ENCODE measurements at places on chromosomes 6 and 20. TPM values are rescaled to one million over a fixed set of nuclear protein-coding genes. Genes with fewer than 3 reads are reported as not detected.

The ADAM33 gene
- 79.7 TPM for total RNA-seq

GRCh38 chr20:64188682-64189529 is 24.7 kb downstream of the MYT1 start:
- H3K27ac ChIP-seq, result no peak overlapping the region
- H3K4me3 ChIP-seq, result no peak overlapping the region
- no peaks in the 10 kb centered on the region for H3K27me3 ChIP-seq
- no peaks in the 10 kb centered on the region for H3K4me1 ChIP-seq
- no peak for DNase-seq

DNA sequence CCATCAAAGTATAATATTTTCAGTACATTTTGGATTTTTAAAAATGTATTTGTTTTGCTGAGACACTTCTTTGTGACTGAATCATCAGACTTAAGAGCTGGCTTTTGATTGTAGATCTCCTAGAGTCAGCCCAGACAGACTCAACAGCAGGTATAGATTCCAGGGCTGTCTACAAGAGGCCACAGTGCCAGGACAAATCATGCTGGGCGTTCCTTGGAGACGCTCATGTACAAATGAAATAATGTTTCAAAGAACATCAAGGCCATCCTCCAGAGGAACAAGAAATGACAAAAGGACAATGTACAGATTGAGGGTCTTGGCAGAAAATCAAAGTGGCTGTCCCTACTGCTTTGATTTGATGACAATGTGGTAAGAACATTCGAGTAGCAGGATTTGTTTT is 369.3 kb downstream of the GRIK2 start:
- H3K27me3 ChIP-seq, result no peaks in the 10 kb centered on the region
- DNase-seq, result no peak
- H3K4me1 ChIP-seq, result no peaks in the 10 kb centered on the region
- no peak overlapping the region for H3K4me3 ChIP-seq
- no peaks in the 10 kb centered on the region for H3K36me3 ChIP-seq

DNA sequence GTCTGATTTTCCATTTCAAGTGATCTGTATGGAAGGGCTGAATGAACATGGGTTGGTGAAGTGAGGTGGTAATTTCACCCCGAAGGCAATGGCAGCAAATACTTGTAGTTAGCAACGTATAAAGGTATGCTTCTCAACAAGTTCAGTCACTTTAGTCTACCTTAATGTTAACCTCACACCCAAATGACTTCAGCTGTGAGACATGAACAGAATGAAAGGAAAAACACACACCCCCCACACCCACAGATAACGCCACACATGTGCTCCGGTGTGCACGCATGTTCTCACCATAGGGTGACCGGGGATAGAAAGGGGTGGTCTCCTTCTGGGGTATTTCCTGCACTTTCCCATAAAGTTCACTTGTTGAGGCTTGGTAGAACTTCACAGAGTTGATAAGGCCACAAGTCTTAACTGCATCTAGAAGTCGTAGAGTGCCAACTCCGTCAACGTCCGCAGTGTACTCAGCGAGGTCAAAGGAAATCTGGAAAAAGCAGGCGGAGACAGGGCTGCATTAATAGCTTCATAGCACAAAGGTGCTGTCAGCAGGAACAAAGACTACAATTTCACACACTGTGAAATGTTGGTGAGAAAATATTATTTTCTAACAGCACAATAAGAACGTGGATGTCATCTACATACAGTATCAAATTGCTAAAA is 284.8 kb downstream of the GMDS start:
- H3K4me1 ChIP-seq, result no peaks in the 10 kb centered on the region
- H3K27me3 ChIP-seq, result no peaks in the 10 kb centered on the region
- H3K27ac ChIP-seq, result no peak overlapping the region

The OPRL1 gene
- total RNA-seq, result 0.92 TPM

The RHAG gene
- 1.4 TPM for total RNA-seq

The NKAPL gene
- 2.8 TPM for total RNA-seq

The MICB gene
- total RNA-seq, result 2.7 TPM

The WFDC12 gene
- total RNA-seq, result not detected

DNA sequence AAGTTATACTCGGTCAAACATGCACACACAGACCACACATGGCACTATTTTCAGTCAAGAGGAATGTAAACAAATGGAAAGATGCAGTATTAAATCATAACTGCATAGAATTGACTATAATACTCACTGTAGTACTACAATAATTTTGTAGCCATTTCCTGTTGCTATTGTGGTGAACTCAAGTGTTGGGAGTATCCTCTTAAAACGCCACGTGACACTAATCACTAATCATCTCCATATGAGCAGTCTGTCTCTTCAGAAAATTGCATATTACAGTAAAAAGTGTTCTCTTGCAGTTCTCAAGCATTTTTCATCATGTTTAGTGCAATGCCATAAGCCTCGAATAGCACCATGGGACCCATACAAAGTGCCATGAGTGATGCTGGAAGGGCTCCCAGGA is 258.7 kb upstream of the ID4 start:
- no peaks in the 10 kb centered on the region for H3K27me3 ChIP-seq
- no peak overlapping the region for H3K4me3 ChIP-seq
- no peaks in the 10 kb centered on the region for H3K36me3 ChIP-seq

DNA sequence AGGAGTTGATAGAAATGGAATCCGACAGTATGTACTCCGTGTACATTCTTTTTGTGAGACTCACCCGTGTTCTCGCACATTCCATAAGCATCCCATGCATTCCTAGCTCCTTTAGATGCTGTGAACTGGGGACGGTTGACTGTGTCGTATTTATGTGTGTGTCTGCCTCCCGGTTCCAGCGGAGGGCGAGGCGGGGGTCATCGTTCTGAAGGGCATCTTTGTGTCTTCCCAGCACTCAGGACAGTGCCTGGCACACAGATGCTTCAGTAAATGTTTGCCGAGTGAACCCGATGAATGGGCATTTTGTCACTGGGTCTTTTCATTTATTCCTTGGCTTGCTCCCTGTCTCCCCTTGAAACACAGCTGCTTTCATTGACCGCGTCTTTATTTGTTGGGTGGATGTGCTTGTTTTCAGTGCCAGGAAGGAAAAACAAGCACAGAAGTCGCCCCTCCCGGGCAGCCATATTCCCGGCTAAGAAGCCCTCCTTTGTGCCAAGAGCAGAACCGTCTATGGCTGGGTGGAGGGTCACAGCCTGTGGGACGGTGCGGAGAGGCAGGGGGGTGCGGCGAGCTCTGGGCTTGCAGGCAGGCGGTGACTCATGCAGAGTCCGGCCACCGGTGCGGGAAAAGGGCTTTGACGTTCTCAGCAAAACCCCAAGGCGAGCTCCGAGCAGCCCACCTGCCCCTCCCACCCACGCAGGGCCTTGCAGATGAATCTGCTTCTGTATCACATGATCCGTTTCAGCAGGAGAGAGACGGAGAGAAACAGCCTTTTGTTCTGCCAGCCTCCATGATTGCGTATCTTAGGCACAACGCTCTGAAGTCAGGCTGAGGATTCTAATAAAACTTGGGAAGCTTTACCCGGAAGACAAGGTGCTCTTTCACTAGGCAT is 11.2 kb upstream of the PSMG4 start:
- peak overlapping the region; percentile 57 for H3K4me3 ChIP-seq
- no peaks in the 10 kb centered on the region for H3K27me3 ChIP-seq
- no peak for DNase-seq
- peak overlapping the region; percentile 60 for H3K27ac ChIP-seq
- peaks cover 44% of the 10 kb centered on the region for H3K4me1 ChIP-seq
- no peaks in the 10 kb centered on the region for H3K36me3 ChIP-seq

- no peak overlapping the region for H3K4me3 ChIP-seq
- H3K4me1 ChIP-seq, result peaks cover 6% of the 10 kb centered on the region
- no peaks in the 10 kb centered on the region for H3K36me3 ChIP-seq
- no peak for DNase-seq
- no peaks in the 10 kb centered on the region for H3K27me3 ChIP-seq
Observed at GRCh38 chr6:134642819-134643218, 307.1 kb downstream of the ALDH8A1 start.

DNA sequence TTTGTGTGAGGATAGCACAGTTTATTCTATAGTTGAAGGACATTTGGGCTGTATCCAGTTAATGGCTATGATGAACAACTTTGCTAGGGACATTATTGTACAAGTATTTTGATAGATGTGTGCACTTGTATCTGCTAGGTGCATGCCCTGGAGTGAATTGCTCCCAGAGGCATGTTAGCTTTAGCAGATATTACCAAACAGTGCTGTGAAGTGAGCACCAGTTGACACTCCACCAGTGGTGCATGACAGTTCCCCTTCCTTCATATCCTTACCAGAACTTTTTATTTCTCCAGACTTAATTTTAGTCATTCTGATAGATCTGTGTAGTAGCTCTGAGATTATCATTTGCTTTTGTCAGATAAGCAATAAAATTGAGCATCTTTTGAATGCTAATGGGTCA is 48.9 kb upstream of the ENPP5 start:
- H3K4me1 ChIP-seq, result peaks cover 19% of the 10 kb centered on the region
- H3K4me3 ChIP-seq, result no peak overlapping the region
- no peaks in the 10 kb centered on the region for H3K36me3 ChIP-seq

DNA sequence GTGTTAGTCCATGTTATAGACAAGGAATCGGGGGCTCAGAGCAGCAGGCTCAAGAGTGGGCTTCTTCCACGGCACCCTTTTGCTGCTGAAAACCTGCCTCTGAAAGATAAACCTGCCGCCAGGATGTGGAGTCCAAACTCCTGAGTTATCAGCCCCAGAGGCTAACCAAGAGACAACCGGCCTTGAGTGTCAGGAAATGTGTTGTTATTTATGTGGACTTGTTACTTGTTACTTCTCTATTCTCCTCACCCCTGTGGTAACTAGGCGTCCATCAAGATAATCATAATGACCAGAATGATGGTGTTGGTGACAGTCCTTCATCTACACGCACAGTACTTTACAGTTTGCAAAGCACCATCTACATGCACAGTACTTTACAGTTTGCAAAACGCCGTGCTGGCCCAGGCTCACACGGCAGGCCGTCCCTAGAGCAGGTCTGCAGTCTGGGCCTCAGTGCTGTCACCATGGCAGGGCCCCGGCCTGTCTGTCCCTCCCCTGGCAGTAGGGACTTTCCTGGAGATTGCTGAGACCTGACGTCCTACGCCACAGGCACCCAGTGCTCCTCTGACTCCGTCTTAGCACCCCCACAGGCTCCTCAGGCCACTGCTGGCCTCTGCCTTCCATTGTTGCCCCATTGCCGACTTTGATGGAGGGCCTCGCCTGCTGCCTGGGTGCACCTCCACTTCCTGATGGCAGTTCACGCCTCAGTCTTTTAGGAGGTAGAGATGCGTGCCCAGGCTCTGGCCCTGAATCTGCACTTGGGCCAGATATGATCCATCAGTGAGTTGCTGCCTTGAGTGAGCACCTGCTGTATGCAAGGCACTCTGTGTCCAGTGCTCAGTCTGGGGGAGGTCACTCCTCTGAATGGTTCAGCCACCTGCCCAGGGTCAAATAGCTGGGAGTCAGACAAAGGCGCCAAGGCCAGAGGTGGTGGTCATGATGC is 9.1 kb upstream of the BPIFB4 start:
- no peak overlapping the region for H3K4me3 ChIP-seq
- H3K27me3 ChIP-seq, result no peaks in the 10 kb centered on the region
- no peak for DNase-seq
- H3K27ac ChIP-seq, result no peak overlapping the region
- H3K36me3 ChIP-seq, result no peaks in the 10 kb centered on the region

GRCh38 chr6:145175470-145175869 is 559.9 kb downstream of the EPM2A start:
- no peak overlapping the region for H3K27ac ChIP-seq
- no peaks in the 10 kb centered on the region for H3K36me3 ChIP-seq
- no peak overlapping the region for H3K4me3 ChIP-seq
- no peak for DNase-seq

The SLC26A8 gene
- total RNA-seq, result not detected

- no peak for DNase-seq
- H3K27me3 ChIP-seq, result no peaks in the 10 kb centered on the region
- no peaks in the 10 kb centered on the region for H3K36me3 ChIP-seq
- H3K4me3 ChIP-seq, result no peak overlapping the region
Observed at GRCh38 chr20:23132293-23132929, 46.3 kb upstream of the CD93 start.

DNA sequence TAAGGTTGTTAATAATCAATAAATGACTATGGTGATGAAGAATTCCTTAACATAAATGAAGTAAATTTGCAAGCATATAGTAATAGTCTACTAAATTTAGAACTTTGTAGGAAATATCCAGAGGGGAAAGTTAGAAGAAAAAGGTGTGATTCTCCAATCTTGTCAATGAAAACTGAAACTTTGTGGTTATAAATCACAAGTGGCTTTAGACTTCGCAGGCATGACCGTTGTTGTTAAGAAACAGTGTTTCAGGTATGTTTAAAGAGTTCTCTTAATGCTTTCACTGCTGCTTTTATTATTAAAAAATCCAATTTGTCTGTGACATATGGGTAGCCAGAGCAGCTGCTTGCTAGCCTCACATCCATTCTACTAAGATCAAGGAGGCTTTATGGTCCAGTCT is 475.6 kb upstream of the ADGRB3 start:
- no peaks in the 10 kb centered on the region for H3K36me3 ChIP-seq
- no peak for DNase-seq
- no peaks in the 10 kb centered on the region for H3K4me1 ChIP-seq
- H3K4me3 ChIP-seq, result no peak overlapping the region

The HTR1B gene
- total RNA-seq, result 1.5 TPM

GRCh38 chr6:35470663-35471120 is 2.5 kb downstream of the RPL10A start:
- peaks cover 50% of the 10 kb centered on the region for H3K4me1 ChIP-seq
- H3K27ac ChIP-seq, result peak overlapping the region; percentile 91
- H3K27me3 ChIP-seq, result no peaks in the 10 kb centered on the region

The HLA-DQB1 gene
- 5.8 TPM for total RNA-seq

The WFDC5 gene
- total RNA-seq, result not detected

GRCh38 chr6:3231247-3232016 is 4.0 kb upstream of the TUBB2B start:
- H3K27me3 ChIP-seq, result peaks cover 20% of the 10 kb centered on the region
- peak overlapping the region; percentile 67 for H3K4me3 ChIP-seq
- DNase-seq, result no peak
- H3K4me1 ChIP-seq, result peaks cover 60% of the 10 kb centered on the region

All from esophagus muscularis mucosa (tissue), 4 donors.